Fibroblast of villous mesenchyme (primary cell): ENCODE measurements at places on chromosomes 5 and 9.

DNA sequence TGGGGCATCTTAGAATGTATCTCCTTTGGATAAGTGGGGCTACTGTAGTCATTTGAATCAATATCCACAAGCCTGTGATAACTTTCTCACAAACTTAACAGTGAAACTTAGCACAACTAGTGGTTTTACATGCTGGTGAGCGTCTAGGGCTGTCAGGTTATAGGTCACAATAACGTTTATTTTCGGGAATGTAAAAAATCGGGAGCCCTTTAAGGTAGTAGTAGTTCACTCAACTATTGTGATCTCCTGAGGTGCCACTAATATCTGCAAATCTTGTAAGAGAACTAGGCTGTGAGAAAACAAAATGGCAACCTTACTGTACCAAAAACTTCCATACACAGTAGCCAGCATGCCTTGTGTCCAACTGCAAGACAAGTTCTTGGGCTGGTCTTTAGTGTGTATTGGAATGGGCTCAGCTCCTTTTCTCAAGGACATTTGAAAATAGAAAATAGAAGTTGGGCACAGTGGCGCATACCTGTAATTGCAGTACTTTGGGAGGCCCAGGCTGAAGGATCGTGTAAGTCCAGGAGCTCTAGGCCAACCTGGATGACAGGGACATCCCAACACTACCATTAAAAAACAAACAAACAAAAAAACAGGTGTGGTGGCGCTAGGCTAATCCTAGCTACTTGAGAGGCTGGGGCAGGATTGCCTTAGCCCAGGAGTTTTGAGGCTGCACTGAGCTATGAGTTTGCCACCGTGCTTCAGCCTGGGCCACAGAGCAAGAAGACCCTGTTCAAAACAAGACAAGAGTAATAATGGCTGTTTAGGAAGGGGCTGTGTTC lies 5.2 kb upstream of the PKN3 start:
- no peak for DNase-seq

- peak; percentile 36 for DNase-seq
These were observed 6.5 kb downstream of the AMACR start for GRCh38 chr5:34001241-34001841.

DNA sequence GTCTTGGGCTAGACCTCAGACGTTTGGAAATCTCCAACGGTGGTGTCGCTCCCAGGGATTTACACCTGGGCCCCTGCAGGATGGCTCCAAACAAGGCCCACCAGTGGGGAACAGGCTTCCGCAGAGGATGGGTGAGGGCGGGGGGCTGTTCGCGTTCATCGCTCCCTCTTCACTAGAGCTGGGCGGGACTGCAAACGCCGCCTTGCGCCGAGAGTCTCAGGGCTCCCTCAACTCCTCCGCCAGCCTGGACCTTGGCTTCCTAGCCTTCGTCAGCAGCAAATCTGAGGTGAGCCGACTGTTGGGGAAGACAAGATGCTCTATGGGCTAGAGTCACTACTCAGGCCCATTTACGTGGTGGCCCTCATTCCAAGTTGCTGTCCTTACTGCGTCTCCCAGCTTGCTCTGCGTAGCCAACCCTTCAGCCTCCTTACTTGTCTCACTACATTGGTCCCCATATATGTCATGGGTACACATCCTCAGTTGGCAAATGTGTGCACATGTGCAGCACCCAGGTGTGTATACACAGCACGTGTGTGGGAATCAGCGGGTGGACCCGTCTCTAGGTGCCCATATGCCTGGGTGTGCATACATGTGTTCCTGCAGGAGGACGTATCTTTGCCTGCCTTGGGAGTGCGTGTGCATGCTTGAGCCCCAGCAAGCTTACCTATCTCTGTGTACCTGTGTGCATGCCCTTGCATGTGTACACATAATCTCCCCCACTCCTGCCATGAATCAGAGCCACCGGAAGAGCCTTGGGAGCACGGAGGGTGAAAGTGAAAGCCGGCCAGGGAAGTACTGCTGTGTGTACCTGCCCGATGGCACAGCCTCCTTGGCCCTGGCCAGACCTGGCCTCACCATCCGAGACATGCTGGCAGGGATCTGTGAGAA lies 10.5 kb downstream of the RGS14 start:
- no peak for DNase-seq

- DNase-seq: no peak
These were observed 431.0 kb downstream of the SH3GL2 start for GRCh38 chr9:18009902-18010301.

DNA sequence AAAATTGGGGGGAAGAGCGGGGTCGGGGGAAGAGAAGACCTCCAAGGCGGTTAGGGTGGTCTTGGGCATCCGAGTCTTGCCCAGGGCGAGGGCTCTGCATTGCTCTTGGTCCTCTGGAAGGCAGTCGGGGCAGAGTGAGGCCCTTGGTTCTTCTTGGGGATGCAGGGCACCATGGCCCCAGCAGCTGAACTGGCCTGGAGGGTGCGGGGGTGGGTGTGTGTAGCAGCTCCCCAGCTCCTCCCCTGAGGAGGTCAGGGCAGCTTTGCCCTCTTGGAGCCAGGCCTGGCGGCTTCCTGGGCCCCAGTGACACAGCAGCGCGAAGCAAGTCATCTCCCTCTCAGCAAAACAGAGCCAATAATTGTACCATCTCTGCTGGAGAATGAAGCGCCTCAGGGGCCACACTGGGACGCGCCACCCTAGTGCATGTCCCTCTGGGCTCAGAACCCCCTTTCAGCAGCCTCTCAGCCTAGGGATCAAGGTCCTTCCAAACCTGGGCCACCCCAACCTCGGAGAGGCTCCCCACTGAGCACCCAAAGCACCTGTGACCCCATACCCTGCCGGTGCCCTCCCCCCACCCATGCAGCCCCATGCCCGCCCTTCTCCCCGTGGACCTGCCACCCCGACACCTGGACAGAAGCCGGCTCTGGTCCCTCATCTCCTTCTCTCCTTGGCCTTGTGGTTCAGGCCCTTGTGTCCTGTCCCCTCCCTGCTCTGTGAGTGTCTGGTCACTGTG lies 10.4 kb upstream of the RXRA start:
- no peak for DNase-seq

DNA sequence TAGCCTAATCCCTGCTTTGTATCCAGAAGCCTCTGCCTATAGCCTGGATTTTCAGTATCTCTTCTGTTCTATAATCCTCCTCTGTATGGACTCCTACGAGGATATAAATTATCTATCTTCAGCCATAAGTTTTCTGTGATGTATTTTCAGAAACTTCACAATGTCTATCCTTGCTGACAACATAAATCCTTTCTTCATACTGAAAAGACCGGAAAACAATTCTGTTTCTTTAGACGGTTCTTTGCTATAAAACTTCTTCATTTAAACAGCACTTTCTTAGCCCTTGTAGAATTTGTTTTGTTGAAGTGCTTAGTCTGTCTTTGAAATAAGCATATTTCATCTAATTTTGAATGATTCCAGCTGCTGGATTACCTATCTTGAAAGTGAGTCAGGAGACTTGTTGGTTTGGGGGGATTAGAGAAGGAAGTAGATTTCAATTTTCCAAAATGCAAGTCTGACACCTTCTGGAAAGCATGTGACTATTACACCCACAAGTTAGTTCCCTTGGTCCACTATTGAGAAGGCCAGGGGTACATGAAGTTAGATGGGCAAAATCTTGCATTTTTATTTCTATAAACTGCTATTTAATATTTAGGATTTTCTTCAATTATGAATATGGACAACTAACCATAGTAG lies 96.3 kb upstream of the RANBP3L start:
- DNase-seq: peak; percentile 86

GRCh38 chr5:158610051-158610415 lies 489.7 kb downstream of the EBF1 start:
- no peak for DNase-seq

- DNase-seq: no peak
These were observed 153.5 kb downstream of the RAPGEF6 start for GRCh38 chr5:131481569-131481968.

DNA sequence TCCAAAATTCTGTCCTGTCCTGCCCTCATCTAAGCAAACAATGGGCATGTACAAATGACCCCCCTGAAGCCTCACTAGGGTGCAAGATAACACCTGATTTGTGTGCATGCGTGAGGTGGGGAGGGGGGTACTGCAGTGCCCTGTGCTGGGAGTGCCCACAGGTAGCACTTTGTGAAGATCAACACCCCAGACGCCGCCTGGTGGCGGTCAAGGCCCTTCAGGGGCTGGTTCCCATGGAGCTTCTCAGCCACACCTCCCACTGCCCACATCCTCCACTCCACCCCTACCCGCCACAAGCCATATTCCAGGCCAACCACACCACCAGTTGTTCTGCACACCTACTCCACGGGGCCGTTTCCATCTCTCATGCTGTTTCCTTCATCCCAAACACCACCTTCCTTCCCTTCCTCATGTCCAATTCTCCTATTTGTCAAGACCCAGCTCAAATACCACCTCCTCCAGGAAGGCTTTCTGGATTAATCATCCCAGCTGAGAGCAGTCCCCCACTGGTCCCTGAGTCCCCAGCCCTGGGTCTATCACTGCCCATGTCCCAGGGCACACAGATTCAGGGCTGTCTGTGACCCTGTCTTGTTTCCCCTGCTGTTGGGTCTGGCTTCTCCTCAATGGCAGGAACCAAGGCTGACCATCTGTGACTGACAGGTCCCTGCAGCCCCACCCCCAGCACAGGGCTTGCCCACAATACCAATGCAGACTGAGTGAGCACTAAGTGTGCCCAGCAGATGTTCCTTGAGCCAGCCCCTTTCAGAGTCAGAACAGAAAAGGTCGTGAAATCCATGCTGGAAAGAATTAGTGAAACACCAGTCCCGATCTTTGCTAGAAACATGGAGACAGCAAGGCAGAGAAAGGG lies 178.4 kb downstream of the PAX5 start:
- DNase-seq: no peak

DNA sequence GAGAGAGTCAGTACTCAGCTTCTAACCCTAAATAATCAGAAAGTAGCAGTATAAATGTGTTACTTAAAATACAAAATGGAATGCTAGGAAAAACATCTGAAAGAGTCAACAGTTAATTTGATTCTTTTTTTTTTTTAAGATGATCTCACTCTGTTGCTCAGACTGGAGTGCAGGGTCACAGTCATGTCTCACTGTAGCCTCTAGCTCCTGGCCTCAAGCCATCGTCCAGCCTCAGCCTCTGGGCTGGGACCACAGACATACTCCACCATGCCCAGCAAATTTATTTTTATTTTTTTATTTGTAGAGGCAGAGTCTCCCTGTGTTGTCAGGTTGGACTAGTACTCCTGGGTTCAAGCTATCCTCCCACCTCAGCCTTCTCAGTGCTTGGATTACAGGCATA lies 424.9 kb downstream of the IRX2 start:
- DNase-seq: no peak

DNA sequence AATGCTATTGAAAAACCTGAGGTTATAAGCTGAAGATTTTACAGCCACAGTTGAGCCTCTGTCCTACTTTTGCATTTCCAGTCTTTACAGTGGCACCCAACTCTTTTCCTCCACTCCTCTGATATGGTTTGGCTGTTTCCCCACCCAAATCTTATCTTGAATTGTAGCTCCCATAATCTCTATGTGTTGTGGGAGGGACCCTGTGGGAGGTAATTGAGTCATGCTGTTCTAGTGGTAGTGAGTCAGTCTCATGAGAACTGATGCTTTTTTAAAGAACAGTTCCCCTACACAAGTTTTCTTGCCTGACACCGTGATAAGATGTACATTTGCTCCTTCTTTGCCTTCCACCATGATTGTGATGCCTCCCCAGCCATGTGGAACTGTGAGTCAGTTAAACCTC lies 646.1 kb upstream of the SEMA6A start:
- no peak for DNase-seq

- no peak for DNase-seq
These were observed 4.2 kb downstream of the SCGB3A2 start for GRCh38 chr5:147882586-147883313.

GRCh38 chr5:88756953-88757352 lies 126.0 kb downstream of the MEF2C start:
- no peak for DNase-seq

DNA sequence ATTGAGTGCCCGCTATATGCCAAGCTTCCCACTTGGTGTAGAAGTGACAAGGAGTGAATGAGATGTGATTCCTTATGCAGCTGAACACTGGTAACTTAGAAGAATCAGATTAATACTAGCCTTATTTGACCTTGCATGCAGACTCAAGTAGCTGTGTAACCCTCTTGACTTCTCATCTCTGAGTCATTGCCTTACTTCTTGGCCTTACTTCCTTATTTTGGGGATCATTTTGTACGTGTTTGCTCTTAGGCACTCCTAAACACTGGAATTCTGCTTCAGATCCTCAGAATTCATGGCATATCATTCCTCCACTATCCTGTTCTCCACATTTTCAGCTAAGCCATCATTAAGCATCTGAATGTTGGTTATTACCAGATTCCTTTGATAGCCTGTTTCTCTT lies 948.9 kb upstream of the ARRDC3 start:
- no peak for DNase-seq

DNA sequence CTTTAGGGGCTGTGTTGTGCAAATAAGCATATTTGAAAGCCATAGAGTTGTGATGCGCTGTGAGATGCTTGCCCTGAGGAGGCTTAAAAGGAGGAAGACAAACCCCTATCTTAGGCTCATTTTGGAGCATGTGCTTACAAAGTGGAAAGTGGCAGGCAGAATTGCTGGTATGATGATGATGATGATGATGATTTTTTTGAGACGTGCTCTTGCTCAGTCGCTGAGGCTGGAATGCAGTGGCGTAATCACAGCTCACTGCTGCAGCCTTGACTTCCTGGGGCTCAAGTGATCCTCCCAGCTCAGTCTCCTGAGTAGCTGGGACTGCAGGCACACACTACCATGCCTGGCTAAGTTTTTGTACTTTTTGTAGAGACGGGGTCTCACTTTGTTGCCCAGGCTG lies 1.7 kb downstream of the CNOT8 start:
- peak; percentile 80 for DNase-seq
